ENCODE measurements at places on chromosomes 11 and 22. TPM values are rescaled to one million over a fixed set of nuclear protein-coding genes. Genes with fewer than 3 reads are reported as not detected.

OR8D4 gene
- not detected for total RNA-seq

GPHA2 gene
- total RNA-seq: not detected

ACR gene
- total RNA-seq: not detected

CCDC87 gene
- total RNA-seq: 0.35 TPM

KDM4E gene
- not detected for total RNA-seq

ZFTA gene
- total RNA-seq: 8.9 TPM

DAGLA gene
- 1.7 TPM for total RNA-seq

DEFB131B gene
- not detected for total RNA-seq

All from renal cortical epithelial cell (primary cell).